ENCODE measurements at places on chromosomes 5 and 9. TPM values are rescaled to one million over a fixed set of nuclear protein-coding genes. Genes with fewer than 3 reads are reported as not detected.

GRCh38 chr9:129109952-129110739, 447 bp downstream of the CRAT start:
- peak; percentile 18 for DNase-seq

GRCh38 chr9:74277532-74277931, 219.6 kb upstream of the RORB start:
- no peak for DNase-seq

The CCIN gene
- total RNA-seq = not detected

The PCDHGB3 gene
- 0.40 TPM for total RNA-seq

The PPP2R2B gene
- total RNA-seq = not detected

DNA sequence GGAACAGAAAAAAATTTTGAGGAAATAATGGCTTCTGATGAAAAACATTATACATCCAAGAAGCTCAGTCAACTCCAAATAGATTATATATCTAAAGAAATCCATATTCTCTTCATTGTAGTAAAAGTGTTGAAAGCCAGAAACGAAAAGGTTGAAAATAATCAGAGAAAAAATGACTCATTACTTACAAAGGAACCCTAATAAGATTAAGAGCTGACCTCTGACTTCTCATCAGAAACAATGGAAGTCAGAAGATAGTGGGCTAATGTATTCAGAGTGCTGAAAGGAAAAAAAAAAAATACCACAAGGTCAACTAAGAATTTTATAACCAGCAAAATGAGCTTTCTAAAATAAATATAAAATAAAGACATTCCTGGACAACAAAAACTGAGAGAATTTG, 60.0 kb downstream of the HSD17B4 start:
- DNase-seq = no peak

The MAMDC2 gene
- total RNA-seq = not detected

DNA sequence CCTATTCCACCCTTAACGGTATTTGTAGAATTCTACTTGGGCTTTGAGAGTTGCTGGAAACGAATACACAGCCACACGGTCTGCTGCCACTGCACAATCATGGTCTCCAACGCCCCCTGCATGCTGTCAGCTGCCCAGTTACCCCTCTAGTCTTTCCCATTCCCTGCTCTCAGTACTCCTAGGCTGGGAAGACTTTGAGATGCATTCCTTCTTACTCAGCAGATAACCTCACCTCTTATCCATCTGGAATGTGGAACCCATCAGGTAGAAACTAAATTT, 92.8 kb downstream of the ANKH start:
- DNase-seq = no peak

DNA sequence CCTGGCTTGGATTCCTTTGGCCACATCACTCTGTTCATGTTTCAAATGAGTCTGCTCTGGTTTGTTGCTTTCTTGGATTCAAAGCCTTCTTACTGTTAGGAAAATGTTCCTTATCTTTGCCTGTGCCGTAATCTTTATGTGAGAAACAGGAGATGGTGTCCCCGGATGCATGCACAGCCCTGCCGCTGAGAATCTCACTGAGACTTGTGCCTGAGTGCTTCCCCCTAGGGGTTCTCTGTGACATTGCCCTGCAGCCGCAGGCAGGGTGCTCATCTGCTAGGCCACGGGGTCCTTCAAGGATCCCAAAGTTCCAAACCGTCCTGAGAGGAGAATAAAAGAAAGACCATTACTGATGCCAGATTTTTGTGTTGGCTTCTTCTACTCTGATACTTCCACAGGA, 81.4 kb upstream of the ANKRD55 start:
- DNase-seq = peak; percentile 21

Measured in HepG2 (cell line).